ENCODE measurements at places on chromosomes 3 and 15. TPM values are rescaled to one million over a fixed set of nuclear protein-coding genes. Genes with fewer than 3 reads are reported as not detected.

LRRN1 gene
- not detected for total RNA-seq

CD80 gene
- not detected for total RNA-seq

NANOGP8 gene
- not detected for total RNA-seq

CA12 gene
- 174 TPM for total RNA-seq

GHSR gene
- total RNA-seq, result not detected

DMXL2 gene
- 15.1 TPM for total RNA-seq

MNS1 gene
- total RNA-seq, result under 0.01 TPM

ZIC1 gene
- under 0.01 TPM for total RNA-seq

ATP13A5 gene
- not detected for total RNA-seq

PLD1 gene
- 19.0 TPM for total RNA-seq

MED12L gene
- total RNA-seq, result 0.19 TPM

ARF4 gene
- 208 TPM for total RNA-seq

CNTN4 gene
- not detected for total RNA-seq

HAPLN3 gene
- 1.5 TPM for total RNA-seq

PCOLCE2 gene
- total RNA-seq, result 3.5 TPM

DLG1 gene
- total RNA-seq, result 115 TPM

CHRFAM7A gene
- total RNA-seq, result 0.33 TPM

GNAT1 gene
- 0.17 TPM for total RNA-seq

ERICH6 gene
- not detected for total RNA-seq

CILP gene
- not detected for total RNA-seq

ABHD17C gene
- 21.8 TPM for total RNA-seq

GRK7 gene
- under 0.01 TPM for total RNA-seq

GOLGA6D gene
- not detected for total RNA-seq

ZPLD1 gene
- total RNA-seq, result 3.8 TPM

DUOXA1 gene
- total RNA-seq, result 6.8 TPM

AMOTL2 gene
- 197 TPM for total RNA-seq

WDR82 gene
- 59.8 TPM for total RNA-seq

MELTF gene
- 5.8 TPM for total RNA-seq

MYZAP gene
- total RNA-seq, result 1.0 TPM

SLCO3A1 gene
- 41.8 TPM for total RNA-seq

PIF1 gene
- 3.9 TPM for total RNA-seq

PDCD10 gene
- total RNA-seq, result 76.1 TPM

EIF4E3 gene
- 4.8 TPM for total RNA-seq

CRYBG3 gene
- 12.6 TPM for total RNA-seq

ACP3 gene
- total RNA-seq, result not detected

TRPM1 gene
- total RNA-seq, result not detected

CD86 gene
- 0.17 TPM for total RNA-seq
